ENCODE measurements at places on chromosomes 2 and 18. TPM values are rescaled to one million over a fixed set of nuclear protein-coding genes. Genes with fewer than 3 reads are reported as not detected.
A peak's percentile ranks its signal among the peaks of the same experiment; 100 is the strongest.

GRCh38 chr2:129934044-129934822 lies 45.2 kb upstream of the RAB6C start:
- H3K4me1 ChIP-seq: no peaks in the 10 kb centered on the region
- no peaks in the 10 kb centered on the region for H3K36me3 ChIP-seq
- no peak for DNase-seq

DNA sequence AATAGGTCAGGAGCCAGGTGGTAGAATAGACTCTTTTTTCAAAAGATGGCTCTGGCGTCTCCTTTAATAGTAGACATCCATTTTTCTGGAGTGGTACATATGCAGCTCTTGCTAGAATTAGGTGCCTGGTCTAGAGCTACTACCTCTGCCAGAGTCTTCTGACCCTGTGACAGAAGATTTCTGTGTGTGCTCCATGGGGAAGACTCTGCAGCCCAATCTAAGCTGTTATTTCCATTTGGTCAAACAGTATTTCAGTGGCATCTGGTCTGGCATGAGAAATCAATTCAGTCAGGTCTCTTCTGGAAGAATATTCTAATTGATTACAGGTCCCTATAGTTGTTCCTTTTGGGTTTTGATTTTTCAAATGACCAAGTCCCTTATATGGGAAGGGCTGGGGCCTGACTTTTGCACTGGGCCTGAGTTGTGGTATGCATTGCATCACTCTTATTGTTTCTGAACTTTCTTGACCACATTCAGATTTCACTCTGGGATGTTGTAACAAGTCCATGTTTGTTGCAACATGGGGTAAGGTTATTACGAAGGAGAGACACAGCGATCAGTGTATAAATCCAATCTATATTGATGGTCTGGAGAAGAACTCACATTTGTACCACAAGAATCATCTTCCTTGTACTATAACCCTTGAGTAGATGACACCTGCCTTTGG lies 12.1 kb downstream of the MXD1 start:
- H3K36me3 ChIP-seq: peaks cover 38% of the 10 kb centered on the region
- no peaks in the 10 kb centered on the region for H3K27me3 ChIP-seq
- H3K4me3 ChIP-seq: no peak overlapping the region
- H3K4me1 ChIP-seq: peaks cover 40% of the 10 kb centered on the region

DNA sequence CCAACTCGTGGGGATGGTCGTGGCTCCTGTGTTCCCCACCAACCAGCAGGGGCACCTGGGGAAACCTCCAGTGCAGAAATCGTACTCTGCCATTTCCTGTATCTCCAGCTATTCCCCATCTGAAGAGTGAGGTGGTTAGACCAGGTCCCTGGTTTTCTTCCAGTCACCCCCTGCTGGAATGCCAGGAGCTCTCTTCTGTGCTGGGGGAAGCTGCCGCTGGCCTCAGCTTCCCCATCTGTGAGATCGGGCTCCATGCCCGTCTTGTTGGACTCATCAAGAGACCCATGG lies 119.7 kb downstream of the INHBB start:
- H3K4me1 ChIP-seq: no peaks in the 10 kb centered on the region
- no peak overlapping the region for H3K27ac ChIP-seq
- DNase-seq: no peak

SIX3 gene
- total RNA-seq: not detected

GRCh38 chr2:11796190-11797171 lies 50.0 kb downstream of the LPIN1 start:
- peaks cover 6% of the 10 kb centered on the region for H3K4me1 ChIP-seq
- H3K27ac ChIP-seq: no peak overlapping the region
- no peaks in the 10 kb centered on the region for H3K27me3 ChIP-seq

DNA sequence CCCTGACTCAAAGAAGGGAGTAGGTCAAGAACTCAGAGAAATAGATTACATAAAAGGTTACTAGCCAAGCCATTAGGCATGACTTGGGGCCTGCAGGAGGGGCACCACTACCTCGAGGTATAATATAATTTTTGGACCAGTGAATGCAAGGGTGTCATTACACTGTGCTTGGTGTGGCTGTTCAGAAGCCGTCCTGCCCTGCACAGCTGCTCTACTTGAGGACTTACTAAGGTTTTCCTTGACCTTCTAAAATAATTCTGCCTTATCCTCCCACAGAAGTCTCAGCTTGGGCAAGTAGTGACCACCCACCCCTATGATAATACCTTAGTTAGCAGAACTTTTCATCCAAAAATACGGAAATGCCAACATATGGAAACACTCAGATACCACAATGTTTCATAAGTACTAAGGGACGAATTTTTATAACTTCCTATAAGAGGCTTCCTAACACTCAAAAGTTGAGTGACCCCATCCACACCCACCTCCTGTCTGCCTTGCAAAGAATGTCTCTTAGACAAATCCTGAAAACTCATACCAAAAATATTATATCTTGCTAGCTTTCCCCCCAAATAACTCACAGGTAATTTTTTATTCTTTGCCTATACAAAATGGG lies 17.7 kb upstream of the ATG16L1 start:
- DNase-seq: no peak
- peak overlapping the region; percentile 86 for H3K27ac ChIP-seq
- peaks cover 10% of the 10 kb centered on the region for H3K36me3 ChIP-seq
- H3K4me1 ChIP-seq: peaks cover 56% of the 10 kb centered on the region

- H3K27me3 ChIP-seq: no peaks in the 10 kb centered on the region
- H3K4me3 ChIP-seq: no peak overlapping the region
- no peak overlapping the region for H3K27ac ChIP-seq
- H3K36me3 ChIP-seq: no peaks in the 10 kb centered on the region
Observed at GRCh38 chr18:8858888-8859511, 153.6 kb downstream of the MTCL1 start.

PSMA8 gene
- total RNA-seq: 0.44 TPM

- no peaks in the 10 kb centered on the region for H3K36me3 ChIP-seq
- H3K27me3 ChIP-seq: peaks cover 9% of the 10 kb centered on the region
- DNase-seq: no peak
- no peak overlapping the region for H3K27ac ChIP-seq
- no peak overlapping the region for H3K4me3 ChIP-seq
- peaks cover 9% of the 10 kb centered on the region for H3K4me1 ChIP-seq
Observed at GRCh38 chr2:33219850-33220275, 256.6 kb upstream of the RASGRP3 start.

CAPN14 gene
- 0.20 TPM for total RNA-seq

GRCh38 chr2:172284209-172284608 lies 143.2 kb upstream of the ITGA6 start:
- no peak overlapping the region for H3K27ac ChIP-seq
- peaks cover 2% of the 10 kb centered on the region for H3K27me3 ChIP-seq
- peaks cover 12% of the 10 kb centered on the region for H3K4me1 ChIP-seq
- H3K36me3 ChIP-seq: no peaks in the 10 kb centered on the region
- DNase-seq: no peak
- no peak overlapping the region for H3K4me3 ChIP-seq

WDR33 gene
- total RNA-seq: 81.0 TPM

DNA sequence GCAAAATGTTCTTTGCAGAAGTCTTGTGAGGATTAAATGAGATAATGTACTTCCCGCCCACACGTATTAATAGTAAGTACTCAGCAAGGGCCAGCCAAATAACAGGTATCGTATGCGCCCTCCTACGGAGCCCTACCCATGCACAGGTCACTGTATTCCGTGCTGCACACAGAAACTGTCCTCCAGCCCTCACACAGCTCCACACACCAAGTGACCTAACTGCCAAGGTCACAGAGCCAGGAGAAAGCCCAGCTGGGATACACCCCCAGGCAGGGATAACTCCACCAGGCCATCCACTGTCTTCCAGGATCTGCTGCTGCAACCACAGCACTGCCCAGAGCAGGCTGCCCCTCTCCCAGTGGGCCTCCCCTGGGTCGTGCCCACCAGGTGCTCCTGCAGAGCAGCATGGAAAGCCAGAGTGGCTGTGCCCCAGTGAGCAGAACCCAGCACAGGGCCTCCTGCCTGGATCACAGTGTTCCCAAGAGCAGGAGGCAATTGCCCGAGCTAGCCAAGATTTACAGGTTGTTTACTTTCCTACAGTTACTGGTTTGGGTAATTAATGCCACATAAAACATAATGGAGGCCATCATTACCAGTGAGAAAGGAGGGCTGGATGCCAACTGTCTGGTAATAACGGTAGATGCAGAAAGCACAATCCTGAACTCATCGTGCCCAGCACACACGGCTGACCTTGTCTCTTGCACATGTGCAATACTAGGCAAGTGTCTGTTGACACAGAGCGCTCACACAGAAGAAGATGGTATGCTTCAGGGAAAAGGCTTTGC lies 24.4 kb downstream of the TFCP2L1 start:
- H3K4me1 ChIP-seq: no peaks in the 10 kb centered on the region
- H3K27ac ChIP-seq: no peak overlapping the region
- H3K36me3 ChIP-seq: no peaks in the 10 kb centered on the region
- DNase-seq: no peak

RAB6D gene
- total RNA-seq: not detected

- H3K4me3 ChIP-seq: no peak overlapping the region
- peaks cover 48% of the 10 kb centered on the region for H3K27me3 ChIP-seq
- peaks cover 7% of the 10 kb centered on the region for H3K4me1 ChIP-seq
- DNase-seq: no peak
Observed at GRCh38 chr18:911025-911424, 6.4 kb downstream of the ADCYAP1 start.

DNA sequence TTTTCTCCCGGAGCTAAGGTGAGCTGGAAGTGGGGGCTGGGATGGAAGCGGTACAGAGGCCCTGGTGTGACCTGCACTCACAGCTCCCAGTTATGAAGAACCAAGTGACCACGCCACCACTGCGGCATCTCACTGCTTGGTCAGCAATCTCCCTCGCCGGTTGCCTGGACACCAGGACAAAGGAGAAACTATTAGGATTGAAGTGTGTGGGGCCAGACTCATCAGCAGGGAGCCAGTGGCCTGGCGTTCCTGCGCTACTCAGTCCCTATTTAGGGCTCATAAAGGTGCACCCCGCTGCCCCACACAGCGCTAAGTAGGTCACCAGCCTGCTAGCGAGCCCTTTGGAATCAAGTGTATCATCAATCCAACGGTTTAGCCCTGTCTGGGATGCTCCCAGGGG lies 82.9 kb downstream of the ZCCHC2 start:
- no peak overlapping the region for H3K4me3 ChIP-seq
- H3K27ac ChIP-seq: no peak overlapping the region
- no peaks in the 10 kb centered on the region for H3K36me3 ChIP-seq
- no peak for DNase-seq
- no peaks in the 10 kb centered on the region for H3K4me1 ChIP-seq

DNA sequence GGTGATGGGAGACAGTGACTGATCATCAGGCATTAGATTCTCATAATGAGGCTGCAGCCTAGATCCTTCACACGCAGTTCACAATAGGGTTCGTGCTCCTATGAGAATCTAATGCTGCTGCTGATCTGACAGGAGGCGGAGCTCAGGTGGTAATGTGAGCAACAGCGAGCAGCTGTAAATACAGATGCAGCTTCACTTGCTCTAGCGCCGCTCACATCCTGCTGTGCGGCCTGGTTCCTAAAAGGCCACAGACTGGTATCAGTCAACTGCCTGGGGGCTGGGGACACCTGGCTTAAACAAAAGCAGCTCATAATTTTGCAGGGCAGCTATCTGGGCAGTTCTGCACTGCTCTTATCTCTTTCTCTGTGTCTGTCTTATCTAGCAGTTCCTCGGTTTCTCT lies 20.4 kb upstream of the CD226 start:
- no peak for DNase-seq
- H3K4me3 ChIP-seq: no peak overlapping the region
- peaks cover 13% of the 10 kb centered on the region for H3K36me3 ChIP-seq
- peak overlapping the region; percentile 5 for H3K27ac ChIP-seq
- H3K4me1 ChIP-seq: peaks cover 23% of the 10 kb centered on the region
- no peaks in the 10 kb centered on the region for H3K27me3 ChIP-seq

DNA sequence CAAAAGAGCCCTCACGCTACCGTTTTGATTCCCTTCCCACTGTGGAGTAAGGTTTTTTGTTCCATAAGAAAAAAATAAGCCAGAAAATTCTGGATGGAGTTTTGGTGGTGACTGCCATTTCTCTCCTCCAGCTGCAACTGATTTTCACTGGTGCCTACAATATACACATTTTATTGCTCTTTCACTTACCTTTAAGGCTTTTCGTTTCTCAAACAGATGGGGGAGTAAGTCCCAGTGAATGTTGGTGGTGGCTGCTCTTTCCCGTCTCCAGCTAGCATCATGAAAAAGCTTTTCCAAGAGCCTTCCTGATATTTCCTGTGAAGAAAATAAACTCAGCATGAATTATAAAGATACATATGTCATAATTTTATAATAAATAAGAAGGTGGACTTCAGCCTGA lies 932.5 kb upstream of the PIK3C3 start:
- DNase-seq: no peak
- H3K36me3 ChIP-seq: no peaks in the 10 kb centered on the region
- no peak overlapping the region for H3K4me3 ChIP-seq

DNA sequence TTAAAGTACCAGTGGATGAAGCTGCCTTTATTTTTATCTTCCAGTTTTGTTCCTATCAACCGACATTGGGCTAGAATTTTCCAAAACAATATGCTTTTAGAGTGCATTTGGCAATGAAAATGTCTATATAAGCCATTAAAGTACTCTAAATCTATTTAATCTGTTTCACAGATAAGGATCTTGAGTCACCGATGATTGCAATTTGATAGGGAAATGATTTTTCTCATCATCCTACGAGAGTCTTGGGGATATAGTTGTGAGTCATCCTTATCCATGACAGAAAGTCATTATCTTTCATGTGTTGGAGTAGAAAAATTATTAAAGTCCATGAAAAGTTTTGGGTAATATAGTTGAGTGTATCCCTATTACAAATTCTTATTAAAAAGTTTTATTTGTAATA lies 26.1 kb downstream of the SLC39A10 start:
- DNase-seq: no peak
- H3K4me1 ChIP-seq: peaks cover 25% of the 10 kb centered on the region
- no peaks in the 10 kb centered on the region for H3K27me3 ChIP-seq
- H3K4me3 ChIP-seq: no peak overlapping the region
- no peak overlapping the region for H3K27ac ChIP-seq

- no peaks in the 10 kb centered on the region for H3K36me3 ChIP-seq
- H3K4me3 ChIP-seq: no peak overlapping the region
Observed at GRCh38 chr18:48724442-48724841, 185.6 kb downstream of the CTIF start.

- H3K27ac ChIP-seq: no peak overlapping the region
- no peaks in the 10 kb centered on the region for H3K36me3 ChIP-seq
- no peaks in the 10 kb centered on the region for H3K27me3 ChIP-seq
- H3K4me1 ChIP-seq: no peaks in the 10 kb centered on the region
Observed at GRCh38 chr2:187684174-187684573, 129.9 kb upstream of the TFPI start.

UGT1A10 gene
- total RNA-seq: not detected

Data from activated T-helper 1 cell treated with anti-CD3 and anti-CD28 coated beads, Interleukin-12 subunit alpha, Interleukin-12 subunit beta, Interleukin-2, Interleukin-4 antibody, amounts not matched to agents 30 ng/mL and 10 ng/mL and 1 ng/mL, durations not matched to agents 14 hours and 24 hours and 36 hours (primary cell).